ENCODE measurements at places on chromosomes 7 and 10.

DNA sequence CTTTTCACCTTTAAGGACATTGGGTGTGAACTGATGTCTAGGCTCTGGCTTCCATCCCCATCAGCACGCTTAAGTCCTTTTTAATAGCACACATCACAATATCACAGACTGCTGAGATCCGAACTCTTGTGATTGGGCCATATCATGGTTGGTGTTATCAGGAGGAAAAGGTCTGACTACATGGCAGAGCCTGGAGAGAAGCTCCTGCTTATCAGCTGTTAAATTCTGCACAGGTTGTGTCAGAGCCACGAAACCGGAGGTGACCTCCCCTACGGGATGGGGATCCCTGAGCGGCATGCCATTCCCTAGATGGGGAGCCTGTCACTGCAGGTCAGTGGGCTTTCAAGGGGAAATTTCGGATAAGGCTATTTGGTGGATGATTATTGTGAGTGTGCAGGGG, 182.4 kb downstream of the INHBA start:
- no peak for DNase-seq

DNA sequence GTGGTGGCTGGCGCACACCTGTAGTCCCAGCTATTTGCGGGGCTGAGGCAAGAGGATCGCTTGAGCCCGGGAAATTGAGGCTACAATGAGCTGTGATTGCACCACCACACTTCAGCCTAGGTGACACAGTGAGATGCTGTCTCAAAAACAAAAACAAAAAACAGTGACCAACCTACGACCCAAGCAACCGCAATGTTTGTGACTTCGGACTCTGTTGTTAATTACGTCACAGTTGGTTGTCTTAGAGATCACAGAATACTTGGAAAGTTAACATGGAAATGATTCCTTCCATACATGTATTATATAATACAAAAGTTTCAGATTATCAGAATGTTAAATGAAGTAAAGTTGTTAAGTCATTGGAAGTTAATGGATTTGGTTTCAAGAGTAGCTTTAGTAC, 106.2 kb downstream of the REEP3 start:
- DNase-seq, result no peak

DNA sequence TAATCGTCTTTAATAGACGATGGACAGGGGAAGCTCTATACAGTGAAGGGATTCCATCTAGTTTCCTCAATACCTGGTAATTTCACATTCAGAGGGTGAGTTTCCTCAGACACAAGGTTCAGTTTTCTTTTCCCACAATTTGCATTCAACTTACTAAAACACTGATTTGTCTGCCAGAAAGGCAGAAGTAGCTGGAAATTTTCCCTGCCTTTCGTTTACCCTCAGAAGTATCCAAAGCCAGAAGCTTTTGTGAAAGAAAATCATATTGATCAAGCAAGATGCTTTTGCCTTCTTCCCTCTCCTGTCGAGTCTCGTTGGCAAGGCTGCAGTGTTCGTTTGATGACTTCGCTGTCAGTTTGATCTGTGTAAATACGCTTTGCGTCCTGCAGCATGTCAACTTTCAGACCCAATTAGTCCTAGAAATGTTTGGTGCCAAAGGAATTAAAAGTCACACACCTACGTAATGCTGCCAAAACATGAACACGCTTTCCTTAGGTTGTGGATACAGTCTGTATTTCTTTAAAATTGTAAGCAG, 631.9 kb upstream of the FOXK1 start:
- DNase-seq, result no peak

DNA sequence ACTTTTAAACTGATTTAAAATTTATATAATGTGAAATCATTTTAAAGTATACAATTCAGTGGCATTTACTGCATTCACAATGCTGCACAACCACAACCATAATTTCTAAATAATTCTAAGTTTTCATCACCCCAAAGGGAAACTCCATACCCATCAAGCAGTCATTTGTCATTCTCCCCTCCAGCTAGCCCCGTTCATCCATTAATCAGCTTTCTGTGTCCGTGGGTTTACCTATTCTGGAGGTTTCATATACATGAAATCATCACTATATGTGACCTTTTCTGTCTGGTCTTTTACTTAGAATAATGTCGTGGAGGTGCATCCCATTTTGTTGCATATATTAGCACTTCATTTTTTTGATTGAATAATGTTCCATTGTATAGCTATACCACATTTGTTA, 214.1 kb downstream of the ADK start:
- DNase-seq, result no peak

DNA sequence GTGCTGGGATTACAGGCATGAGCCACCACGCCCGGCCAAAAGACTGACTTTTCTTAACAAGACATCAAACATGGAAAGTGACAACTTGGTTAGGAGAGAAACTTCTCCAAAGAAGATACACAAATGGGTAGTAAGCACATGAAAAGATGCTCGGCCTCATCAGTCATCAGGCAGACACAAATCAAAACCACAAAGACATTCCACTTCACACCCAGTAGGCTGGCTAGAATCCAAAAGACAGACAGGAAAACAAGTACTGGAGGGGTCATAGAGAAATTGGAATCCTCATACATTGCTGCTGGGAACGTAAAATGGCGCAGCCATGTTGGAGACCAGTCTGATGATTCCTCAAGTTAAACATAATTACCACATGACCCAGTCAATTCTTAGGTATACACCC, 16.4 kb downstream of the SEPHS1 start:
- no peak for DNase-seq

DNA sequence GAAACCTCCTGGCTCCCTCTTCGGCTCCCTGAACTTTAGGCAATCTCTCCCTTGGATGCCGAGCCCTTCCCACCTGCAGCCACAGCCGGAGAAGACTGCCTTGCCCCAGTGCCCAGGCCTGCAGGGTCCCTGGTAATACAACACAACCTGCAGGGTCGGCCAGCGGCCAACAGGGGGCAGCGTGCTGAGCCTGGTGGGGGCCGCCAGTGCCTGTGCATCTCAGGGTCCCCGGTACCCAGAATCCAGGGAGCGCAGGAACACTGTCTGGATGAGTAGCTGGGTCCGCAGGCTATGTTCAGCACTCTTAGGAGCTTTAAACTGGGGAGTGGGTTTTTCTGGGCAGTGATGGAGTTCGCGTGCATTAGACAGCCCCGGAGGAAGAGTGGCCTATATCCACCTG, 17.5 kb upstream of the C10orf71 start:
- peak; percentile 12 for DNase-seq

- peak; percentile 53 for DNase-seq
These were observed 315.8 kb upstream of the TPK1 start for GRCh38 chr7:145151676-145152075.

DNA sequence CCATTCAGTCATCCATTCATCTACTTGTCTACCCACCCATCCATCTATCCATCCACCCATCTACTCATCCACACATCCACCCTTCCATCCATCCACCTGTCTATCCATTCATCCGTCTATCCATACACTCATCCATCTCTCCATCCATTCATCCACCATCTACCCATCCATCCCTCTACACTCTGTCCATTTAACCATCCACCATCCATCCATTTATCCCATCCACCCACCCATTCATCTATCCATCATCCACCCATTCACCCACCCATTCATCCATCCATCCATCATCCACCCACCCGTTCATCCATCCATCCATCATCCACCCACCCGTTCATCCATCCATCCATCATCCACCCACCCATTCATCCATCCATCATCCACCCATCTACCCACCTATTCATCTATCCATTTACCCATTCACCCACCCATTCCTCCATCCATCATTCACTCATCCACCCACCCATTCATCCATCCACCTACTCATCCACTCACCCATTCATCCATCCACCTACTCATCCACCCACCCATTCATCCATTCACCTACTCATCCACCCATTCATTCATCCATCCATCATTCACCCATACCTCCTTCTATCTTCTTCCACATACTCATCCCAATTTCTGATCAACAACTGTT, 39.3 kb upstream of the ELFN1 start:
- DNase-seq, result no peak

DNA sequence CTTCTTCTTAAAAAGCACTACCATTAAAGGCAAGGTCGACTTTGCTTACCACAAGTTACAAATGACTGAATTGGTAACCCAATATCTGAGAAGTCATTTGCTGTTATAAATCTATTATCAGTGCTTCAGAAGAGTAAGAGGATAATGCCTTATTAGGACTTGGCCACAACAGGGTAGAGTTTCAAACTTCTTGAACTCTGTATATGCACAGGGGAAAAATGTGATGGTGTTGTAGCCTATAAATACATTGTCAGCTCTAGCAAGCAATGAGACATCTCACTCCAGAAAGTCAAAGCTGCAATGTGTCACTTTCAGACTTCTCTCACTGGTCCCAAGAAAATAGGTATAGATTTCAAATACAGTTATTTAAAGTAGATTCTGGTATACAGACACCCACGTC, 9.3 kb downstream of the TFEC start:
- DNase-seq, result no peak

DNA sequence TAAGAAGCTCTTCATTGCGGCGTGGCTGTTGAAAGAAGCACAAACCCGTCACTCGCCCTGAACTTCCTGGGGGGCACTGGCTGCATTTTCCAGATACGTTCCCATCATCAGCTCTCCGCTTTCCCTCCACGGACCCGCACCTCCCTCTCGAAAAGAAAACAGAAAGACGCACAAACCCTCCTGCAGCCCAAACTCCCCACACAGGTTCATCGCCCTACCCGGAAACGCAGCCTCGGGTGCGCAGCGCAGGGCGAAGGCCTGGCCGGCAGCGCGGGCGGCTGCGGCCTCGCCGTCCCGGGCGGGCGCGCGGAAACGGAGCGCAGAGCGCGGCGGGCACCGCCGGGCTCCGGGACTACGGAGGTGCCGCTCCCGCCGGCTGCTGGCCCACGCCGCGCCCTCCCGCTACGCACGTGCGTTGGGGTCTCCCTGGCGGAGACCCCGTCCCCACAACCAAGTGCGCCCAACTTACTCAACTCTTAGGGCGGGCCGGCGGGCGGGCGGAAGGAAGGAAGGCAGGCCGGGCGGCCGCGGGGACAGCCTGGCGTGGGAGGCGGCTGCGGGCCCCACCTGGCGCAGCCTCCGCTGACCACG, 822 bp downstream of the ZNF800 start:
- DNase-seq, result no peak

GRCh38 chr7:30171766-30172447, 37.1 kb downstream of the MTURN start:
- no peak for DNase-seq

DNA sequence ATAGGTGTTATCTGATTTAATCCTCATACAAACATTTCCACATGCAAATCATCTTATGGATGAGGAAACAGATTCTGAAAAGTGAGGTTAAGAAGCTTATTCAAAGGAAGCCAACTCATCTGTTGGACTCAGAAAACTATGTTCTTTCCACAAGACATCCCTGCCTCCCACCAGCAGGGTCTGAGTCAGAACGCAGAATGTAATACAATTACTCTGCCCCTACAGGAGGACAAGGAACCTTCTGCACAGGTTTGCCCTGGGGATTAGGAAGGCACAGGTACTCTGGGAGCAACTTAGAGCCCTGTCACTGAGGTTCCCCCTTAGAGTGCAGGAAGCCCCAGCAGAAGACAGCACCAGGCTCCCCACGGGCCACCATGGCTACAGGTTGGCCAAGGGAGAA, 255.7 kb downstream of the TNS3 start:
- no peak for DNase-seq

- no peak for DNase-seq
These were observed 37.8 kb downstream of the STEAP4 start for GRCh38 chr7:88268858-88269257.

GRCh38 chr10:11168423-11169090, 150.9 kb downstream of the CELF2 start:
- DNase-seq, result no peak

DNA sequence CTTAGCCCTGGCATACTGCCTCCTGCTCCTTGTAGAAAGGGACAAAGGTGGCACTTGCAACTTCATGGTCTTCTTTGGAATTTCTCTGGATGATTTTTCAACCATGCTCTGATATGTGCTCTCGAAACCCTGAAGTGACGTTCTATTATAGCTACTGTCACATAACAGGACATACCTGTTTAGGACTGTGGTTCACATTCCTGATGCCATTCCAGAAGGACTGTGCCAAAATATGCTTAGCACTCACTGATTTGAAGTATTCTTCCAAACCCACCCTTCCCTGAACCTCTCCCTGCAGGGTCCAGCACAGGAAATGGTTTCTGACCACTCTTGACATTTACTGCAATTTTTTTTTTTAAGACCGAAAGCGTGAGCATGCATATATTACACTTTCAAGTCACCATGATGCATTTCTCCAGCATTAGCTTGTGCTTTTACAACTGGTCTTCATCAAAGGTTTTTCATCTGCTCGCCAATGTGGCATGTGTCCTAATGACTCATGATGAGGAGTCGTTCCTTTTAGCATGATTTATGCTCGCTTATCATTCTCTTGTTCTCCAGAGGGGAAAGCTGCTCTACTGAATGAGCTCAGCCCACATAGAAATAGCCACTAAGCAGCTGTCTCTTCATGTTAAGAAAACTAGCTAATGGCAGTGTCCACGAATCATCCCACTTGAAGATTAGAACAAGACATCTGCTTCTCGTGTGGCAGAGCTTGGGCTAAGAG, 135.2 kb downstream of the ADAM12 start:
- no peak for DNase-seq

DNA sequence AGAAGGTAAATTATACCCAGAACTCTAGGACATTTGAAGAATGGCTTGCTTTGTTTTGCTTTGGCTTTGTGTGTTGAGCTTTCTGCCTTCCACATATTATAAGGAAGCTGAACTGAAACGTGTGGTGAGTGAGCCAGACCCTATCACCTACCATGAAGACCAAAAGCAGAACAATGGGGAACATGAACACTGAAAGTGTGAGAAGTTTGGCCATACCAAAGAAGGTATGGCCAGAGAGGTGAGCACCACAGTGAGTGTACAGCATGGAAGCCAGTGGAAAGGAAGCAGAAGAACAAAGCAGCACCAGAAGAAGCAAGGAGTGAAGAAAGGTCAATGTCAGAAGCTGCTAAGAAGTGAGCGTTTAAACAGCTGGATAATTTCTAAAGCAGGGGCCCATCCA, 59.7 kb upstream of the CCDC71L start:
- DNase-seq, result no peak

DNA sequence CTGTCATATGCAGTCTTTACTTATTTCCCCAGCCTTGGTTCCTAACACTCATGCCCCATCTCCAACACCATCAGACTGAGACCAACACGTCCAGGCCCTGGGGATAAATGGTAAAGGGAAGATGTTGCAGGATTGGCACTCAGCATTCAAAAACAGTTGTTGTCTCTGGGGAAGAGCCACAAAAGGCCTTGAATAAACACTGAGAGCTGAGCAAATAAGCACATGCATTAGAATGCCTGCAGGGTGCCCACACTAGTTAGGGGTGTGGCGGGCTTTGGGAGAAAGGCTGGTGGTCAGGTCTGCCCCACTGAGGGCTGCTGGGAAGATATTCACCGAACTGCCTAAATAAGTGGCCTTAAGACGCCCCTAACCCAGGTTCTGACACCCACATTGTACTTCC, 391.0 kb downstream of the GFRA1 start:
- no peak for DNase-seq

All from right hindlimb (tissue), 1 donor.